ENCODE measurements at places on chromosomes 7 and 10. TPM values are rescaled to one million over a fixed set of nuclear protein-coding genes. Genes with fewer than 3 reads are reported as not detected.

GRCh38 chr10:133356549-133357284 is 1.1 kb downstream of the FUOM start:
- no peak for DNase-seq

GRCh38 chr10:7944215-7944480 is 110.3 kb upstream of the GATA3 start:
- DNase-seq: no peak

- no peak for DNase-seq
Observed at GRCh38 chr10:100167553-100168312, 18.1 kb downstream of the ERLIN1 start.

PDE1C gene
- total RNA-seq: not detected

GRCh38 chr10:86355571-86356038 is 11.0 kb downstream of the GRID1 start:
- peak; percentile 68 for DNase-seq

All from OCI-LY7 (cell line).